ENCODE measurements at places on chromosomes 2 and 18.

- DNase-seq, result no peak
These were observed 132.1 kb upstream of the STON1 start for GRCh38 chr2:48397846-48398245.

GRCh38 chr2:36451512-36451911 lies 95.9 kb downstream of the CRIM1 start:
- peak; percentile 52 for DNase-seq

DNA sequence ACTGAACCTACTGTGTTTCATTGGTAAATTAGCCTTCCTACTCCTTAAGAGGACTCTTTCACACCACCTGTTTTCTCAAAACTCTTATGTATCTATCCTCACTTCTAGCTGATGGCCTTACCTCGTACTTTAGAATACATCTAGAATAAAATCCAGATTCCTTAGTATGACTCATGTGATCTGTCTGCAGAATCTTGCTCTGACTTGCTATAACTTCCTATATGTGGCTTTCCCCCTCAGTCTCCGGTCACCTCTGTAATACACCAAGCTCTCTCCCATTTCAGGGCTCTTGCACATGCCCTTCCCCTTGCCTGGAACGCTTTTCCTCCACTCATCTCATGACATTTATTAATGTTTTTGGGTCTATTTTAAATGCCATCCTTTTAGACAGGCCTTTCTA lies 95.6 kb upstream of the LHCGR start:
- peak; percentile 50 for DNase-seq

DNA sequence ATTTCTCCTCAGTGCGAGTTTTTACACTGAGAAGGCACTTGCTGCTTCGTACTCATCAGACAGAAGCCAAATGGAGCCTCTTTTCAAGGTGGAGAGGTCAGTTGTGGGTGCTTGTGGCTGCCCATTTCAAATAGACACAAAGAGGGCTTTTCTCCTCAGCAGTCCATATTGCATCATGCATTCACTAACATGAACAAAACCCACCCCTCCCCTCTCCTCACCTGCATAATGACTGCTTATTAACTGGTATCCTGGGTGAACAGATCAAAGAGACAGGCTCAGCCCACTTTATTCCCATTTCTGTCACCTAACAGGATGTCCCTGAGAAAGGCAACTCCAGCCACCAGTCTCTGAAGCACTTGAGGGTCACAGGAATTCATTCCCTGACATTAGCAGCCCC lies 28.9 kb downstream of the KLF7 start:
- DNase-seq, result no peak

- peak; percentile 19 for DNase-seq
These were observed 225.6 kb downstream of the ASXL3 start for GRCh38 chr18:33803636-33804035.

GRCh38 chr2:71379086-71379485 lies 47.5 kb downstream of the ZNF638 start:
- peak; percentile 83 for DNase-seq

GRCh38 chr2:183519371-183520056 lies 395.3 kb downstream of the NUP35 start:
- DNase-seq, result no peak

GRCh38 chr18:41719808-41720207 lies 235.2 kb upstream of the PIK3C3 start:
- DNase-seq, result no peak

DNA sequence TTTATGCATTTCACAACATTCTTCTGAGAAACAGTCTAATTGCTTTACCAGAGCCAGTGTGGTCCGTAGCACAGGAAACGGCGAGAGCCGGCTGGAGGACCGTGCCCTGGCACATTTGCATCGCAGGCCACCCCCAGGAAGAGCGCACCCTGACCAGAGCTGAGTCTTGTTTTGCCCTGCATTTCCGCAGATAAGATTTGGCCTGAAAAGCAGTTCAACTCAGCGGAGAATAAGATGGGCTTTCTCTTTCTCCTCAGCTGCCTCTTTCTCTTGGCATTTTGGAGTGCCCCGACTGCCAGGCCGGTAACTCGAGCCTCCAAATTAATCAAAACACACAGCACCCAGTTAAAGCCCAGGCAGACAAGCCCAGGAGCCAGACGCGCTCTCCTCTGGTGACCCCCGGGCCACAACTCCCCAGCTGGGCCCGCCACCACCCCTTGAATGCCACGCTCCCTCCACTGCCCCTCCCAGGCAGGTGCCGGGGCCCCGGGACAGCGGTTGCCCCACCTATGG lies 464 bp downstream of the COL4A4 start:
- no peak for DNase-seq

DNA sequence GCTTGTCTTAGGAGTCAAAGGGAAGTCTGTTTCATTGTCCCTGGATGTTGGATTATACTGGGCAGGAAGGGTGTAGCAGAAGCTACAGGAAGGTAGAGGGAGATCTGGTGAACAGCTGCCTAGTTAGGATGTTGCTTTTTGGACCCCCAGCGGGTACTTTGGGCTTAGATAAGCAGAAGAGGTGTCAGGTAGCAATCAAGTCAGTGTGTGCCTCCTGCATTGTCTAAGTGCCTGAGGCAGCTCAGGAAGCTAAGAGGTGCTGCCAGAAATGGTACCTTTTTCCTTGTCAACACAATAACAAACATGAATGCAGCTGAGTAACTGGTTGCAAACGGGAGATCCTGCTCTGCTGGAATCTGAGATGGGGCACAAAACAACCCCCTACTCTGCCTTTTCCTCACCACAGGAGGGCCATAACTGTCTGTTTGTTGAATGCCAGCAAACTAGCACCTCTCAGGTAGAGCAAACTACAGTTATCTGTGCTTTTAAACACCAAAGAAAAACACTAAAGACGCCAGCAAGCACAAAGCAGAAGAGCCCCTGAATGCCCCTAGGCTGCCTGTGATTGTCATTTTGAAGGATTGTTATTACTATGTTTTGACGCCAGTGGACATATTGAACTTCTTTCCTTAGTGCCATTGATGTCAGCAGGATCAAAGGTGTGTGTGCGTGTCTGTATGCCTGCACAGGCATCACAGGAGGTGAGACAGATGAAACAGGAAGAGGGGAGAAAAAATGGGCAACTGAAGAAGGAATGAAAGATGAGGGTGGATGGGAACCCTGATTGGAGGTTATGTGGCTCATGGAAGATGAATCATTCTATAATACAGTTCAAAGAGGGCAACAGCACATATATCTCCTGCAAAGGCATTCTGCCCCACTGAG lies 151.4 kb downstream of the ETAA1 start:
- no peak for DNase-seq

DNA sequence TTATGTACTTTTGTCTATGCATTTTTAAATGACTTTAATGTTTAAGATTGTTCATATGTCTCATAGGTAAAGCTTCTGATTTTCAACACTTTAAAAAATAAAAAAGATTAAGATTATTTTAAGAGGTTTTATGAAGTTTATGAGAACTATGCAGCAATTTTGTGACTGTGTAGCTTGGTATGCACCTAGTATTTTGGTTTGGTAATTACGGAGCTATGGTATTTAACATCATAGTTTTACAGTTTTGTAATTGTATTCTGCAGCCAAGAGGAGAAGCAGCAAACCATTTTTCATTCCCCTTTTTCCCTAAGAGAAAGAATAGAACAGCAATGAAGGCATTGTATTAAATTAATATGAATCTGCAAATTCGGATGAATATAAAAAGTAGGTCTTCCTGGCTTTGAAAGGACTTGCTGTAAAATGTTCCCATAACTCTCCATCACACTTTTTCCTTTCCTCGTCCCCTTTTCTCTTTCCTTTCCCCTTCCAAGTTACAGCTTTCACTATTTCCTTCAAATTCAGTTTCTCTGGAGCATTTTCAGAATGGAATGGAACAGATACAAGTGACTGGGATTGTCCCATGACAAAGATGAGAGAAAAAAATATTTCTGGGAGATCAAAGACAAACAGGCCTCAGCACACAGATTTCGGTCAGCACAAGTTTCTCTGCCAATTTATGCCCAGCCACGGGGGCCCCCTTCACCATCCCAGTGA lies 26.1 kb upstream of the PIEZO2 start:
- peak; percentile 82 for DNase-seq

DNA sequence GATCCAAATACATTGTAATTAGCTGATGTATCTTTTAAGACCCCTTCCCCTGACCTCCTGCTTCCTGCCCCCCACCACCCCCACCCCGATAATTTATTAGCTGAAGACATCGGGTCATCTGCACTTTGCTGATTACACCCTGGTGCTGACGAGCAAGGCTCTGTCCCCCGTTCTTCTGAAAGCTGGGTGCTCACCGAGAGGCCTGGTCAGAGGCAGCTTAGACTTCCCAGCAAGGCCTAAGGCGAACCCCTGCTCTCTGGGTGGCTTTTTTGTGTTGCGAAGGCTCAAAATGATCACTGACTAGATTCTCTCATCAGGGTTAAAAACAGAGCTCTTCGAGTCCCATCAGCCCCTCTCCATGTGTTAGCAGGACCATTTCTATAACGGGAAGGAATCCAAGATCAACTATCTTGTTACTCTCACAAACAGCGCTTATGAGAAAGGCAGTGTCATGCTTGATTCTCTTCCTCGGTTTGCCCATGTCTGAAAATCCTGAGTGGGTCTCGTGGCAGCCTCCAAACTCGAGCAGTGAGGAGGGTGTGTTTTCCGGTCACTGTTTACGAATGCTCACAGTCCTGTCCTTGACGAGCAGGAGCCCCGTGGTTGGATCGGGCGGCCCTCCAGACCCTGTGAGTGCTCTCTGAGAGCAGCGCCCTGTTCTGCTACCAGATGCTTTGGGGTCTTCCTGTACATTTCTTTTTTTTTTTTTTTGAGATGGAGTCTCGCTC lies 201.6 kb downstream of the HDAC4 start:
- no peak for DNase-seq

DNA sequence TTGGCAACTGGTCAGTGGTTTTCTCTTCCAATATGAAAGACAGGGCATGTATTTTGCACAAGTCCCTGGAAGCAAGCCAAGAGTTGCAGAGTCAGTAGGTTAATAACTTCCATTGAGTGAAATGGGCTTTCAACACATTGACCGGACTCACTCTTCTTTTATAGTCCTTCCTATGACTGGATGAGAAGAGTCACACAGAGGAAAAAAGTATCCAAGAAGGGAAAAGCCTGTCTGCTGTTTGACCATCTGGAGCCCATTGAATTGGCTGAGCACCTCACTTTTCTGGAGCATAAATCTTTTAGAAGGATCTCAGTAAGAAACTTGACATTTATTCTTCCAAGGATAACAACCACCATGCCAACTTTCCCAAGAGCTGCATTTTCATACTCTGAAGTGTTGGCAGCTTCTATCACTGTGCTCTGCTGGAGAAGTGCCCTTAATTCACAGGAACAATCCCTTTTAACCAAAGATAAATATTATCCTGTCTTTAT lies 45.4 kb downstream of the RASGRP3 start:
- DNase-seq, result peak; percentile 90

- DNase-seq, result peak; percentile 94
These were observed 28.8 kb downstream of the STEAP3 start for GRCh38 chr2:119252186-119253113.

DNA sequence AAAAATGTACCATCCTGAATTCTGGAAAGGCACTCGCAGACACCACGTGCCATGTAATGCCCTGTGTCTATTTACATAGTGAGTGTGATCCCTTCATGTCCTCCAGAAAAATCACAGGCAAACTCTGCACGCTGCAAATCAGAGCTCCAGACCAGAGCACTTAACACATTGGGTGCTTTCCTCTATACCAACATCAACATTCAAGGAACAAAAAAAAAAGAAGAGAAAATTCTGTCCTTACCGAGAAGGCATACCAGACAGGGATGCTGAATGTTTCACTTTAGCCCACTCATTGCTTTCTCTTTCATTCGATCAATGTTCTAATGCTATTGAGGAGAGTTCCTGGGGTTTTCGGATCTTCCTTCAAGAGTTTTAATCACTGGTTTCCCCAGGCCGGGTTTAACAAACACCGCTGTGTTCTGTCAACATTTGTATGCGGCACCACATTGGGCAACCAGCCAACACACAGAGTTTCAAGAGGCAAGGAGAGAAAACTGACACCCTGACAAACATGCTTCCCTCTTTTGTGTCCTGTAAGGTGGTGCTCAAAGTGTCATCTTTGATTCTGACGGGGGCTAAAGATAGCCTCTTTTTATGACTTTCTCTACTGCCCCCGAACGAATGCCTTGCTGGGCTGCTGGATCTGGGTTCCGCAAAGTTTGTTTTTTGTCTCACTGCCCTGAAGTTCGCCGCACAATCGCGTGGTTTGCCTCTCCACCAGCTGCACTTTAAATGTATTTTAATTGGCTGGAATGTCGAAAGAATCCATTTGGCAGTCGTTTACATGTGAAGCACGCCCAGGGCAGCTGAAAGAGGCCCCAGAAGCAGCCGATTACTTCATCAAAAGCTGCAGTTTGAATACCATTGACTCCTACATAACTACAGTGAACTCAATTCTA lies 106.4 kb upstream of the NCKAP5 start:
- peak; percentile 96 for DNase-seq

DNA sequence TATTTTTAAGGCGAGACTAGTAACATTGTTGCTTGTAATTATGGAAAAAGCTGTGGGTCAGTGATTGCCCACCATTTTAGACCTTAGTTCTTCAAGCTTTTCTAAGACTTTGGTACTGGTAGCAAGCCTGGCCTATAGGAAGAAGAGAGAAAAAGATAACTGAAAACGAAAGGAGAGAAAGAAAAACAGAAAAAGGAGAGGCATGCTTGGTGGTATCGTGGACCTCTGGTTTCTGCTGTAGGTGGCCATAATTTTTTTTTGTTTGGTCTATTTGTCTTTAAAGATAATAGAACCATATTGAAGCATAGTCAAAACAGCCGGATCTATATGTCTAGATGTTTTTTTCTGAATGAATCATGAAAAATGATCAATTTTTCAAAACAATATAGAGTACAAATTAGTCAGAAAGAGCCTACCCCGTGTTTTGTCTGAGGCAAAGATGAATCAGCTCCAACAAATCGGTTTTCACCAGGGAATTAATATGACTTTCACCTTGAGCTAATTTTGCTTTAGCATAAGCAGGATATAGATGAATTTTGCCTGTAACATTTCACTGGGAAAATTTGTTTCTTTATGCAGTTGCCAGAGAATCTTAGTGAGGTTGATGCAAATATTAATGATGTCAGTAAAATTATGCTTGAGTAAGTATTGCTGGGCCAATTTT lies 45.7 kb downstream of the CCDC85A start:
- no peak for DNase-seq

GRCh38 chr2:64751286-64752260 lies 97.9 kb upstream of the SERTAD2 start:
- peak; percentile 100 for DNase-seq

GRCh38 chr2:168692132-168692744 lies 110.2 kb upstream of the NOSTRIN start:
- no peak for DNase-seq

DNA sequence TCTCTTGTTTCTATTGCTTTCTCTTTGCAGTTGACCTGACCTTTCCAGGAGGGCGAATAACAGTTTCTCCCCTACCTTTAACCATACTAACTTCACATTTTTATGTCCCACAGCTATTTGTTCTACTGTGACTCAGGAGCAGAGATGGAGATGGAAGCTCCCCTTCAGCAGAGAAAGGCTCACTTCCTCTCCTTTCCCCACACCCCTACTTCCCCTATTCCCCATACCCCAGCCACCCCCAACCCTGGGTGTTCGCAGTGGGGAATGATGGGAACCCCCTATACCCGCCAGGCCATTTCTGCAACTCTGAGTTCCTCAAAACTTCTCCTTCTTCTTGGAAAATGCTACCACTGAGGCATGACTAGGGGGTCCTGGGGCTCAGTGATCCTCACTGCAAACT lies 285.4 kb upstream of the MGAT5 start:
- no peak for DNase-seq

GRCh38 chr2:240791221-240791800 lies 28.7 kb downstream of the KIF1A start:
- no peak for DNase-seq

GRCh38 chr2:218569661-218570500 lies 1.2 kb downstream of the CNOT9 start:
- DNase-seq, result peak; percentile 8

Measured in fibroblast of skin of abdomen (primary cell).